Activated T-cell treated with anti-CD3 and anti-CD28 coated beads for 1 hour (primary cell): ENCODE measurements at places on chromosomes 12 and 14.

GRCh38 chr14:89598548-89599186, 181.6 kb upstream of the FOXN3 start:
- no peak for DNase-seq

DNA sequence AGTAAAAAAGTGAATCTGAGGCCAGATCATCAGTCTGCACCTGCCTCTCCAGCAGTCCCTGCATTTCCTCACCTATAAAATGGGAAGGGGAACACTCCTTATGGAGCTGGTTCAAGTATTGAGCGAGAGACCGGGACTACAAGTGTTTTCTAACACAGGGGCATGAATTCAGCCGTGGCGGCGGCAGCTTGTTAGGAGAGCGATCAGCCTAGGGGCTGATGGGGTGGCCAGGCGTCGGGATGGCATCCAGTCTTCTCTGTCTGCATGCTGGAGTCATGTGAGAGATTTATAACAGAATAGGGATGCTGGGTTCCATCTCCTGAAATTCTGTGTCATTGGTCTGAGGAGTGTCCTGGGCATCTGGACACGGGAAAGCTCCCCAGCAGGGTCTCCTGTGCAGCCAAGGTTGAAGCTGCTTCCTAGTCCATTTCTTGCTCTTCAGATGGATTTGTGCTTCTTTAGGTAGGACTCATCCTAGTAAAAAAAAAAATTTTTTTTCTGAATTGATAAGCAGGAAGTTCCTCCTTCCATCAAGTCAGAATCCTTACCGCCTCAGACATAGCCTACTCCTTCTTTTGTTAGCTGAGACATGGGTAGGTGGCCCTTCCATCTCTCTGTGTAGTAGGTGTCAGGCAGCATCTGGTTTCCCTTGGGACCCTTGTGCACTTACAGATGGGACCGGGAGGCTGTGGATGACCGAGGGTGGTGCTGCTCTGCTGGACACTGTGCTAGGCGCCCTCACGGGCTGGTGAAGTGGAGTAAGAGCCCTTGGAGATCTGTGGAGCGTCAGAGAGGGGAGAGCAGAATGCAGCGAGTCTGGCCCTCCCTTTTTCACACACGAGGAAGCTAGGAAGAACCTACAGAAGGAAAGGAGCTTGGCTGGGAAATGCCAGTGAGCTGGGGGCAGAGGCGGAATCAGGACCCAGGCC, 146.7 kb downstream of the TSPAN9 start:
- no peak for DNase-seq

DNA sequence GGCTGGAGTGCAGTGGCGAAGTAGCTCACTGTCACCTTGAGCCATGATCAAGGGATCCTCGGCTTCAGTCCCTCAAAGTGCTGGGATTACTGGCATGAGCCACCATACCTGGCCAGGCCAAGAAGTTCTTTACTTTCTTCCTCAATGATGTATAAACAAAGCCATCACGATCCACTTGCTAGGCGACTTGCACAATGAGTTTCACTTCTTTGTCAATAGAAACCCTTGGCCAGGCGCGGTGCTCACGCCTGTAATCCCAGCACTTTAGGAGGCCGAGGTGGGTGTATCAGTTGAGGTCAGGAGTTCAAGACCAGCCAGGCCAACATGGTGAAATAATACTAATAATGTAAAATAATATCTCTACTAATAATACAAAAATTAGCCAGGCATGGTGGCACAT, 14.4 kb upstream of the SPSB2 start:
- no peak for DNase-seq

DNA sequence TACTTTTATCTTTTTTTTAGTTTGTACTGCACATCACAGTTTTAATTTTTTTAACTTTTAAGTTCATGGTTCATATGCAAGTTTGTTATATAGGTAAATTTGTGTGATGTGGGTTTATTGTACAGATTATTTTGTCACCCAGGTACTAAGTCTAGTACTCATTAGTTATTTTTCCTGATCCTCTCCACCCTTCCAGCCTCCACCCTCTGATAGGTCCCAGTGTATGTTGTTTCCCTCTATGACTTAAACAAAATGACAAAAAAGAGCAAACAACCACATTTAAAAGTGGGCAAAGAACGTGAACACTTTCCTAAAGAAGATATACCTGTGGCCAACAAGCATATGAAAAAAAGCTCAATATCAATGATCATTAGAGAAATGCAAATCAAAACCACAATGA, 63.7 kb downstream of the GARIN6 start:
- no peak for DNase-seq

DNA sequence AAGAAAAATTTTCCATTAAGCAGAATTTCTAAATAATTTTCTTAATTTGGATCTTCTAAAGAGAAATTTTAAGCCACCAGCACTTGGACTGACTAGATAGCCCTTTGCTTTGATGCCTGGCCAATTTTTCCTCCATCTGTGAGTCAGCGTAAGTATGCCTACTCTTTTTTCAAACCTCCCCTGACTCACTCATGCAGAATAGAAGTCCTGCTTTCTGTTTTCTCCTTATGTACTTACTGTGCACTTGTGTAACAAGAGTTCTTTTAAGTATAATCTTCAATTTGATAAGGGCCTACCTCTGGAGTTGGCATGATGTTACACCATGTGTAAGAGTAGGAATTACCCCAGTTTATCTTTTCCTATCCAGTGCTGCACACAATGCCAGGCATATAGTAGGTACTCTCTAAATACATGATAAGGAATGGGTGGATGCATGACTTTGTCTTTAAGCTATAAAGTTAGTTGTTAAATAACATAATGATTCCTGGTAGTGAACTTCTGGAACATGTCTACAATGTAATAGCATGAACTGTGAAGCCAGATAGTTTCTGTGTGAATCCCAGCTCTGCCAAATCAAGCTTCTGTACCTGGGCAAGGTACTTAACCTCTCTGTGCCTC, 329.6 kb downstream of the TMTC2 start:
- DNase-seq, result no peak

- DNase-seq, result no peak
These were observed 300.3 kb downstream of the ZFP36L1 start for GRCh38 chr14:68492381-68493151.

DNA sequence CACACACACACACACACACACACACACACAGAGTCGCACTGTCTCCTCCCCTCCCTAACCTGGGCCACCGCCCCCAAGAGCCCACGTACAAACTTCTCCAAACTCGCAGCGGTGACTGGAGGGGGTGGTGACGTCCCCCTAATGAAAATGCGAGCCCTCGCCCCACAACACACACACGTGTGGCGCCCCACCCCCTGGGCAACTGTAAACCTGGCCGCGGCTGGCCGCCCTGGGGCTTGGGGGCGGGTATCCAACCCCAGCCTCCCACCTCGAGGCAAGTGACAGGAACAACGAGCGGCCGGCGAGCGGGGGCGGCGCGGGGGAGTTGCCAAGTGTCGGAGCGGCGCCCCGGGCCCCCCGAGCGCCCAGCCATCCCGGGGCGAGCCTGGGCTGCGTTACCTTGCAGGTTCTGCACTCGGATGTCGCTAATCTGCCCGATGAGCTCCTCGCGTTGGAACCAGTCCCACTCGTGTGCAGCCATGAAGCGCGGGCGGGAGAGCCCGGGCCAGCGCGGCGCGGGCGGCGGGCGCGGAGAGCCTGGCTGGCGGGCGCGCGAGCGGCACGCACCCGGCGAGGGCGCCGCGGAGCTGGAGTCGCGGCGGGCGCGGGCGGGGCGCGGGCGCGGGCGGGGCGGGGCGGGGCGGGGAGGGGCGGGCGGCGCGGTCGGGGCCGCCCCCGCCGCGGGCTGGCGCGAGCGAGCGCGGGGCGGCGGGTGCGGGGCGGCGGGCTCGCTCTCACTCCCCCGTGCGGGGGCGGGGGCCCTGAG, at the start of gene CLMN:
TSS of gene CLMN (minus strand) at position 597 of the 766 bp plus-strand sequence. CDS start at position 481, 116 bp downstream.
- no peak for DNase-seq

DNA sequence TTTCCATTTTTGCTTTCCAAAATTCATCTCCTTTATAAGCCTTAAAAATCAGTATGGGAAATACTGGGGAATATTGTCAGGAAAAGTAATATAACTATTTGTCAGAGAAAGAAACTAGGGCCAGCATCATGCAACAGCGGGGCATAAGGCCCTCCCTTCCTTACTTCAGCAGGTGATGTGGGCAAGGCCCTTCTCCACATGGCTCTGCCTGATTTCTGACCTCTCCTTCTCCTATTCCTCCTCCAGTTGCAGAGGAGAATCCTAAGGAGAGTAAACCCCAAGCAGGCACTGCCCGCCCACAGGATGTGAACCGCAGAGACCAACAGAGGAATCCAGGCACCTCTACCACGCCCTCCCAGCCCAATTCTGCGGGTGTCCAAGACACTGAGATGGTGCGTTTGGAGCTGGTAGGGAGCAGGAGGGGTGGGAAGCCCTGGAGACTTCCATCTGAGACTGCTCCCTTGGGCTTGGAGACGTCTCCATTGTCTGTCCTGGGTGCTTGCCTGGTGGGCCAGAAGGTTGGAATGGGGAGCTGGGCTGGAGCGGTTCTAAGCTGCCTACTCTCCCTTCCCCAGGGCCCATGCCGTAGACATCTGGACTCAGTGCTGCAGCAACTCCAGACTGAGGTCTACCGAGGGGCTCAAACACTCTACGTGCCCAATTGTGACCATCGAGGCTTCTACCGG, 2.7 kb upstream of the SOAT2 start:
- no peak for DNase-seq
